Stimulated activated CD4-positive, alpha-beta T cell treated with anti-CD3 and anti-CD28 coated beads, TNF-alpha, amount 100 ng/mL, for 1 hour (primary cell): ENCODE measurements at places on chromosomes 6 and 20.

DNA sequence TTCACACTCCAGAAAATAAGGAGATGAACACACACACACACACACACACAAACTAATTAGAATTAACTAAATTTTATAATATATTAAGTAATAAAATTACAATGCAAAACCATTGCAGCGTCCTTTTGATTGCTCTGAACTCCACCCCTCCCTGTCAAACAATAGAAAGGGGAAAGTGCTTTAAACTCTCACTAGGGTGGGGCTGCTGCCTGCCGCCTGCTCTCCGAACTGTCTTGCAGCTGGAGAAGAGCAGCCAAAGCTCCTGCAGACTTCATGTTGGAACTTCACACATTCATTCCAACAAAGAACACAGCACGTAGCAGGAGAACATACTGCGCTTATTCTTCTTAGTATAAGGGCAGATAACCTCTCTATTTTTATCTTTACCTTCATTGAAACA lies 83.2 kb downstream of the GCLC start:
- no peak for DNase-seq

GRCh38 chr6:67544851-67545452 lies 1090.1 kb upstream of the ADGRB3 start:
- no peak for DNase-seq

- DNase-seq, result no peak
These were observed 55.6 kb upstream of the HLA-A start for GRCh38 chr6:29886701-29887100.

- no peak for DNase-seq
These were observed 229.2 kb upstream of the ZFP64 start for GRCh38 chr20:52420805-52421204.

DNA sequence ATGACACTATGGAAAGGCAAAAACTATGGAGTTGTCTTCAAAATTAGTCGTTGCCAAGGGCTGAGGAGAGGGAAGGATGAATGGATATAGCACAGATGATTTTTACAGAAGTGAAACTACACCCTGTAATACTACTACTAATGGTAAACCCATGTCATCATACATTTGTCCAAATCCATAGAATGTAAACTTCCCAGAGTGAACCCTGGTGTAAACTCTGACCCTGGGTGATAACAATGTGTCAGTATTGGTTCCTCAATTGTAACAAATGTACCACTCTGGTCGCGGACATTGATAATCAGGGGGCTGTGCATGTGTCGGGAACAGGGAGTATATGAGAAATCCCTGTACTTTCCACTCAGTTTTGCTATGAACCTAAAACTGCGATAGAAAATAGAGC lies 72.2 kb downstream of the CNBD2 start:
- no peak for DNase-seq

DNA sequence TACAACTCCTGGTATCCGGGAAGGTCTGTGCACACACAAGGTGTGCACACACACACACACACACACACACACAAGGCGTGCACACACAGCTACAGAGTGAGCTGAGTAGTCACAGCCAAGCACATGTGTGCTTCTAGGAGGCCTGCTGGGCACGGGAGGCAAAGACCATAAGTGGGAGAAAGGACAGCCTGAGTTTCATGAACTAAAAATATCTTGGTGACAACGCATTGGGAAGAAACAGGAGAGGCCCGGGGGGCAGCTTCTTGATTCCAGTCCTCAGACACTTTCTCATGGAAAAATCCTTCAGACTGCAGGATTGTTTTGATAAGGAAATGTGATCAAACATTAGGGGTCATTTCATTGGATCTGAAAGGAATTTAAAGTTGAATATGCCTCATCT lies 2.6 kb downstream of the TRAF3IP2 start:
- DNase-seq, result no peak

- no peak for DNase-seq
These were observed 501.0 kb upstream of the MARCKS start for GRCh38 chr6:113356139-113356538.
